Stimulated activated CD8-positive, alpha-beta memory T cell treated with anti-CD3 and anti-CD28 coated beads, Interleukin-7, amount 100 ng/mL, for 1 hour (primary cell): ENCODE measurements at places on chromosomes 5 and 9.

GRCh38 chr5:126695091-126695490 lies 81.8 kb upstream of the LMNB1 start:
- DNase-seq = no peak

DNA sequence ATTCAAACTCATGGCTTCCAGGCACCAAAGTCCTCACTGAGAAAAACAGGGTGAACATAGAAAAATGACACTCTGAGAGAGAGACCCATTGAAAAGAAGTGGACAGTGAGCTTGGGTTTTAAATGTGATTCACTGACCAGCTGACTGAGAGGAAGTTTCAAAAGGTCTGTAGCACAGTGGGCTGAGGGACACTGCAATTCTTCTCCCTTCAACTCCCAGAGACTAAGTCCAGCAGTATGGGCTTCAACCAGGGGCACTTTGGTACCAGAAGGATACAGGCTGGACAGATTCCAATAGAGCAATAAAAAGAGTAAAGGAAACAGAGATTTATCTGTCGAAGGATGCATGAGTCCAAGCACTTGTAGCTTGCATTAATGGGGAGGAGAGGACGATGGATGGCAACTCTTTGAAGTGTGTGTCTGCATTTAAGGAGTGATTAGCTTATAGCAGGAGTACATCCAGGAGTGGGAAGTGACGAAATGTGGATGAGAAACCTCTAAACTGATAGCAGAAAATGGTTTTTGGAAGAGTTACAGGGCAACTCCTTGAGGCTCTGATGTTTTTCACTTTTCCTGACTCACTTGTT lies 117.0 kb upstream of the ANKRD55 start:
- DNase-seq = no peak

GRCh38 chr5:124631874-124632550 lies 114.4 kb downstream of the ZNF608 start:
- DNase-seq = no peak

- no peak for DNase-seq
Measured at GRCh38 chr5:112312295-112313275, 106.5 kb downstream of the EPB41L4A start.

DNA sequence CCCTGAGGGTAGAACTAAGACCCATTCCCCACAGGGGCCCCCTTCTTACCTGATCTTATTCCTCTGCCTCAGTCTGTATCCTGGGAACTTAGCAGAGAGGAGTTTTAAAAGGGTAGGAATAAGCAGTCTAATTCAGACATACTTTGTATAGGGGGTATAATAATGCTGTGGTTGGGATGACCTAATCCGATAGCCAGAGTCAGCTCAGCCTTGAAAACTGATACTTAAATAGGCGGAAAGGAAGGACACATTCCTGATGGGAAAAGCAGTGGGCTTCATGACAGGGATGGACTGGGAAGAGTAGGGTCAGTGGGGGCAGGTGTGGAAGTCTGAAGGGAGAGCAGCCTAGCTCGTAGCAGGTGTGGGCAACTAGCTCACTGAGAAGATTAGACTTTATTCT lies 52.2 kb upstream of the TESK1 start:
- no peak for DNase-seq

GRCh38 chr5:113675166-113675565 lies 161.7 kb downstream of the YTHDC2 start:
- no peak for DNase-seq

DNA sequence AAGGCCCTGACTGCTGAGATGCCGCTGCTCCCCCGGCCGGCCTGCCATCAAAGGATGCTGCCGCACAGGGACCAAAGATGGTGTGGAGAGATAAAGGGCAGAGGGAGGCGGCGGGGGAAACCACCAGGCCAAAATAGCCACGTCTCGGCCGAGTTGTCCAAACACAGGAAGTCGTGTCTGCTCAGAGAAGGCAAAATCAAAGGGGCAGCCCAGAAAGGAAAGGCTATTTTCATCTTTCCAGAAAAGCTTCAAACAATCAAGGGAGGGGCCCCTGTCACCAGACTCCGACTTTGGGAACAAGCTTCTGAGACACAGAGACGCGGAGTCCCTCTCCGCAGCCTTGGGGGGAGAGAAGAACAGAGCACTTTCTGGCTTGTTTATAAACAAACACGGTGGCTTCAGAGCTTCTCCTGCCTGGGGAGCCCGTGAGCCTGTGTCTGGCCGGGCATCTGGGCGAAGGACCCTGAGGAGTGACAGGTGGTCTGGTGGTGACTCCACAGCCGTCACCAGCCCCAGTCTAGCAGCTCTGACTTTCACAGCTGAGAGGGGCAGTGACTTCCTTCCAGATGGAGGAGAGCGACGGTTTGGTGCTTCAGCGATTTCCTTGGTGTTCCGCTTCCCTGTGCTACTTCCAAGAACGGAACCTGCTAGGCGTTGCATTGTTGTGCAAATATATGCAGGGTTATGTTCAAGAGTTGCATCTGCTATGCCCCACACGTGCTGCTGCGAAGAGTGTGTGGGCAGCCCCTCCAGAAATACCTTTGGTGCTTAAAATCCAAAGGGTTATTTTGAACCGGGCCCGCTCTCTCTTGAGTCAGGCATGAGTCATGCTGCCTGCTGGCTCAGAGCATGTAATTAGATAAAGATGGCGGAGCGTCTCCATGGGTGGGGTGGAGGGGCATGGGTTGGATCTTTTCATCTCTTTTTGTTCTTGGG lies 24.0 kb downstream of the ADAMTSL2 start:
- DNase-seq = no peak

DNA sequence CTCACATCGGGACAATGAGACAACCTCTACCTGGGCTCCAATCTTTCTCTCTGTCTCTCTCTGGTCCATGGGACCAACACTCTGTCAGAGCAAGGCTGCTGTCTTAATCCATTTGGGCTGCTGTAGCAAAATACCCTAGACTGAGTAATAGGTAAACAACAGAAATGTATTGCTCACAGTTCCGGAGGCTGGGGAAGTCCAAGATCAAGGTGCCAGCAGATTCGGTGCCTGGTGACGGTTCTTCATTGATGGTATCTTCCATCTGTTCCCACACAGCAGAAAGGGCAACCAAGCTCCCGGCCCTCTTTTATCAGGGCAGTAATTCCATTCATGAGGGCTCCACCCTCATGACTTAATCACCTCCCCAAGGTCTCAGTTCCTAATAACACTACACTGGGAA lies 61.3 kb upstream of the SPOCK1 start:
- no peak for DNase-seq

DNA sequence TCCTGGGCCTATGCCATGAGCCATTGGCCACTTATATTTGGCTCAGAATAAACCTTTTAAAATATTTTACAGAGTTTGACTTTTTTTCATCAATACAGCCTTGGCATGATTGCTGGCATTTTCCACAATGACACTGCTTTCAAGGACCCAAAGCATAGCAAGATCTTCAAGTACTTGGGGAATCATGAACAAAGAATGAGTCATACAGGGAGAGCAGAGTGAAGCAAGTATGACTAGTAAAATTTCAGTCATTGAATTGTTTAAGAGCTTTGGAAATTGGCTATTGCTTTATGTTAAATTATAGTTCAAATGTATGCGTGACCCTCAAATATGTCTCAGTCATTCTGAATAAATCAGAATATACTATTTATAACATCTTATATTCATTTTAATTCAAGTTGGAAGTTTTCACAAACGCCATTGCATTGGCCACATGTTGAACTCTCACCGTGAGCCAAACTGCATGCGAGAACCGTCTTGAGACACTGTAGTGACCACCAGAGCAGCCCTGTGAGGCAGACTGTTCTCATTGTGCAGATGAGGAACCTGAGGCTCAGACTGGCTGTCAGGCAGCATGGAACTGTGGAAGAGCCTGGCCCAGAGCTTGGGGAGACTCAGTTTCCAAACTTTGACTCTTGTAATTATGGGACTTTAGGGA lies 52.9 kb downstream of the GDNF start:
- no peak for DNase-seq

DNA sequence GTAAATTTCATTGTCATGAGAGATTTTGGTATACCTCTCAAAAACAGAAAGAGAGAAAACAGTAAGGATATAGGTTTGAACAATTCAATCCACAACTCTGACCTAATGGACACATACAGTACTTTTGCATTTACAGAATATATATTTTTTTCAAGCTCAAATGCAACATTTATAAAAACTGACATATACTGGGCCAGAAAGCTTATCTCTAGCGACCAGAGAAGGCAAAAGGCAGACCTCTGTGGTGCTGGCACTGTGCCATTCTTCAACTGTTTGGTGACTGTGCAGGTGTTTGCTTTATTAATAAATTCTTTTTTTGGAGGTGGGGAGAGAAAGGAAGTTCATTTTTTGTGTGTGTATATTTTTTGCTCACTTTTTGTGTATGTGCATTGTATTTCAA lies 6.0 kb upstream of the PLAC8L1 start:
- no peak for DNase-seq

DNA sequence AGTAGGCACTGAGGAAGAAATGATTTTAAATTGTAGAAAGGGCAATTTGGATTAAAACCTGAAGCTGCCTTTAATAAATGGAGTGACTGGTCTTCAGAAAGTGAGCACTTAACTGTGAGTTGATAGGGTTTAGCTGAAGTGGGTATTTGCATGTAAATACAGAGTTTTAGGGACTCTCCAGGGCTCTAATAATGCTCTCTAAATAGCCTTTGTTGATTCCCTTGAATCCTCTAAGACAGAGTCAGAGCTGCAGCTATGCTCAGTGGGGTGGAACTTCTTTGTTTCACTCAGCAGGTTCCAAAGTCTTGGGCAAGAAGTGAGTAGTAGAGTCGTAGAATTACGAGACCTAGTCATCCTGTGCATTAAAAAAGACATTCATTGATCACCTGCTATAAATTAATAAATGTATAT lies 21.4 kb downstream of the GLRA1 start:
- no peak for DNase-seq

DNA sequence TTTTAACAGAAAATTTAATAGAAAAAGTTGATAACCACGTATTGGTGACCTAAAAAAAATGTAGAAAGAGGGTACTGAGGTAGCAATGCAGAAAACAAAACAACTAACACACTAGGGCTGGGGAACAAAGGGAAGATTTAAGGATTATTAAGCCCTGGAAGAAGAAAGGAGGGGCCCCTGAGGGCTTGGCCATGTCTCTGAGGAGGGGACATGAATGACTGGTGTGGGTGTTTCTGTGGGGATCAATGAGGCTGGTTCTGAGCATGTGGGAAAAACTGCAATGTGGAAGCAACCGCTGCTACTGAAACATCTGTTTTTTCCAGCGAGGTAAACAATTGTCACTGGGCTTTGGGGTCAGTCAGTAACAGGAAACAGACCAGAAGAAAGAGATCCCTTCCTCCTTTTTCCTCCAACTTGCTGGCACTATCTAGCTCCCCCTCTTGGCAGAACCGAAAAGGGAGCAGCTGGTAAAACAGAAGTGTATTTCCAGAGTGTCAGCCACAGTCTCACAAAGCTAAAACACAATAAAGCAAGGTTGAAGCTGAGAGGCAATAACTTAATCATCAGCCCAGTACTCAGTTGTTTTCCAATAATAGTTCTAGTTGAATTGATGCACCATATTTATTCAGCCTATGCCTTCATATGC lies 48.3 kb downstream of the ATPSCKMT start:
- no peak for DNase-seq

GRCh38 chr9:113375057-113376023 lies 1.4 kb downstream of the HDHD3 start:
- DNase-seq = no peak

GRCh38 chr5:139468421-139468931 lies 2.3 kb upstream of the SMIM33 start:
- DNase-seq = no peak

DNA sequence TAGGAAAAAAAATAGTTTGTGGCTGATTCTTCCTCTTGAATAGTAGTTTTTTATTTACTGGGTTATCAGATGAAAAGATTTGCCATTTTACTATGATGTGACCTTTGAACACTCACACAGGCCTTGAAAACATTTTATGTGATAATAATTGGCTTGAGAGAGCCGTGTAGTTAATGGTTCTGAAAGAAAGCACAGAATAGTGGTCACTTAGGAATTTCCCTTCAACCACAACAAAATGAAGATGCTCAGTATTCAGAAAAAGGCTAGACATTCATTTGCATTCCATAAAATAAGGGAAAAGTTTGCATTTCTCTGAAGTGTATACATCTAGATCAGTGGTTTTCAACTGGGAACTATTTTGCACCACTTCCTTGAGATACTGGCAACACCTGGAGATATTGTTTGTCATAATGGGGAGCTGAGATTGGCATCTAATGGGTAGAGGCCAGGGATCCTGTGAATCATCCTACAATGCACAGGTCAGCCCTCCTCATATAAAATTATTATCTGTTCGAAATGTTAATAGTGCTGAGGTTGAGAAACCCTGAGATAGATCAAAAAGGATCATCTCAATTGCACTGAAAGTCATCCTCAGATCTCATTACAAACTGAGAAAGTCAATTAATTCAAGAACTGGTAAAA lies 446.4 kb upstream of the CCNG1 start:
- DNase-seq = no peak

GRCh38 chr9:113794721-113795120 lies 81.4 kb upstream of the ZNF618 start:
- no peak for DNase-seq

- DNase-seq = peak; percentile 50
Measured at GRCh38 chr9:113511856-113512761, 48.6 kb downstream of the RGS3 start.

GRCh38 chr9:6739218-6739617 lies 18.6 kb upstream of the KDM4C start:
- no peak for DNase-seq

DNA sequence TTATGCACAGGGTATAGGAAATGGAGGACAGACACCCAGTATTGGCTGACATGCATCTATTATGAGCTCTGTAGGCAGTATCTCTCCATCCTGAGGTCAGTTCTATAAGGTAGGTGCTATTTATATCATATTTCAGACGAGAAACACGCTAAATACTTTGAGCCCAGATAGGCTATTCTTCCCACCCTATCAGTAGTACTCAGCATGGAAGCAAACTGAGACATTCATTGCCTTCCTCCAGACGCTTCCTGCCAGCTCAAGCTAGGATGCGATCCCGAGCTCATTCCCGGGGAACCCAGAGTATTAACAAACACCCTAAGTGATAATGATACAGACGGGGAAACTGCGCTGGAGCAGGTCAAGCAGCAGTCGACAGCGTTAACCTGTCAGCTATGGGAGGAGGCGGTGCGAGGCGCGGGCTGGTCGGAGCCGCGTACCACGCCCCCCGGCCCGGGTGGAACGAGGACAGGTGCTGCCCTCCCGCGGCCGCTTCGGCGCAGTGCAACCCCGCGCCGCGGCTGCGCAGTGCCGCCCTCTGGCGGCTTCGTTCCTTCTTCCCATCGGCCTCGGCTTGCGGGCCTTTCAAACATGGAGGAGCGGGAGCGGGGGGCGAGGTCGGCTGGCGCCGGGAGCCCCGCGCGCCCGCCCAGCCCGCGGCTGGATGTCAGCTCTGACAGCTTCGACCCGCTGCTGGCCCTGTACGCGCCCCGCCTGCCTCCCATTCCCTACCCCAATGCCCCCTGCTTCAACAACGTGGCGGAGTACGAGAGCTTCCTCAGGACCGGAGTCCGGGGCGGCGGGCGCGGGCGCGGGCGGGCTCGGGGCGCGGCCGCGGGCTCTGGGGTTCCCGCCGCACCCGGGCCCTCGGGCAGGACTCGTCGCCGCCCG lies at the start of gene LSM11:
Gene LSM11 (plus strand): TSS at position 550 of the 888 bp plus-strand sequence. CDS start 39 bp downstream, at position 589.
- DNase-seq = peak; percentile 84

GRCh38 chr5:52786949-52787599 lies 642 bp upstream of the ITGA1 start:
- DNase-seq = no peak
